Activated CD4-positive, alpha-beta T cell treated with anti-CD3 and anti-CD28 coated beads, Interleukin-2, Interleukin-6, amounts not matched to agents 100 ng/mL and 50 ng/mL, durations not matched to agents 16 hours and 8 hours (primary cell): ENCODE measurements at places on chromosomes 2 and 18.
A peak's percentile ranks its signal among the peaks of the same experiment; 100 is the strongest.

- DNase-seq: no peak
Measured at GRCh38 chr2:165191096-165191728, 12.6 kb downstream of the SCN3A start.

GRCh38 chr2:213415093-213415492 lies 130.8 kb downstream of the SPAG16 start:
- DNase-seq: no peak

DNA sequence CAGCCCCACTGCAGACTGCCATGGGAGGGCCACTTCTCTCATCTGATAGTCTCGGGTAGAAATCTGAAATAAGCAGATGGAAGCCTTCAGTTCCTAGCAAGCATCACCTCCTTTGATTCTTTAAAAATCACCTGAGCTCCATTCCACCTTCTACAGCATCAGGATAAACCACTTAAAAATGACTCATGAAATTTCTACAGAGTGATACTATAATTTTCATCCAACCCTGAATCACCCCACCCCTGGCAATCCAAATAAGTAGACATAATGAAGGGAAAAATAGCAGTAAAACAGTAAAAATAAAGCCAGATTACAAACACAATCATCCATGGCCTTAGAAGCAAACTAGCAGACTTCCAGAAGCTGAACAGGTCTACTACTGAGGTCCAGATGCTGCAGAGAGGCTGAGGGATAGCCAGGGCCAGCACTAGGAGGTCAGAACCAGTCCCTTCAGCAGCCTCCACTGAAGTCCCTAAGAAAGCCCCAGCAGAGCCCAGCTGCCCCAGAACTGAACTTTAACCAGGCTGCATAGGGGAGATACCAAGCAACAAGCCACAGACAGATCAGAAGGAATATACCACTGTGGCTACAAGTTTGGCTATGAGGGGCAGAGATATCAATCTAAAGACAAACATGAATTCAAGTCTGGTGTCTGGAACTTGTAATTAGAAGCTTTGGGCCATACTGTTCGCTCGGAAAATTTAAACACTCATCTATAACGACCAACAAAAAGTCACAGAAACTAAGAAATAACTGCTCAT lies 54.7 kb upstream of the RNU4ATAC start:
- no peak for DNase-seq

DNA sequence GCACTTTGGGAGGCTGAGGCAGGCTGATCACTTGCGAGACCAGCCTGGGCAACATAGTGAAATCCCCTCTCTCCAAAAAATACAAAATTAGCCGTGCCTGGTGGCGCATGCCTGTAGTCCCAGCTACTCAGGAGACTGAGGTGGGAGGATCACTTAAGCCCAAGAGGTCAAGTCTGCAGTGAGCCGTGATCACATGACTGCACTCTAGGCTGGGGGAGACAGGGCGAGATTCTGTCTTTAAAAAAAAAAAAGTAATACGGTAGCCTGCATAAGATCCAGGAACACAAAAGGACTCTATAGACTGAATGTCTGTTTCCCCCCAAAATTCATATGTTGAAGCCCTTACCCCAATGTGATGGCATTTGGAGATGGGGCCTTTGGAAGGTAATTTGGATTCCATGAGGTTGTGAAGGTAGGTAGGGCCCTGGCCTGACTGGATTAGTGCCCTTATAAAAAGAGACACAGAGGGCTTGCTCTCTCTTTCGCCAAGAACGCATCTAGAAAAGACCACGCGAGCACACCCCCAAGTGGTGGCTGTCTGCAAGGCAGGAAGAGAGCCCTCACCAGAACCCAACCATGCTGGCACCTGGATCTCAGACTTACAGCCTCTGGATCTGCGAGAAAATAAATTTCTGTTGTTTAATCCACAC lies 17.0 kb downstream of the MBOAT2 start:
- DNase-seq: peak; percentile 28

- DNase-seq: no peak
Measured at GRCh38 chr2:29080886-29081743, 6.8 kb upstream of the PCARE start.

- no peak for DNase-seq
Measured at GRCh38 chr2:80525152-80525551, 220.6 kb upstream of the LRRTM1 start.

- no peak for DNase-seq
Measured at GRCh38 chr2:47401789-47402554, 984 bp upstream of the MSH2 start.

GRCh38 chr2:233371641-233372040 lies 17.3 kb downstream of the DGKD start:
- no peak for DNase-seq

GRCh38 chr2:72361521-72361920 lies 213.9 kb upstream of the CYP26B1 start:
- no peak for DNase-seq

GRCh38 chr2:235268535-235268934 lies 225.3 kb upstream of the AGAP1 start:
- no peak for DNase-seq

GRCh38 chr2:190637281-190637734 lies 11.6 kb upstream of the NAB1 start:
- no peak for DNase-seq

GRCh38 chr2:187549193-187549592 lies 5.0 kb downstream of the TFPI start:
- DNase-seq: no peak

DNA sequence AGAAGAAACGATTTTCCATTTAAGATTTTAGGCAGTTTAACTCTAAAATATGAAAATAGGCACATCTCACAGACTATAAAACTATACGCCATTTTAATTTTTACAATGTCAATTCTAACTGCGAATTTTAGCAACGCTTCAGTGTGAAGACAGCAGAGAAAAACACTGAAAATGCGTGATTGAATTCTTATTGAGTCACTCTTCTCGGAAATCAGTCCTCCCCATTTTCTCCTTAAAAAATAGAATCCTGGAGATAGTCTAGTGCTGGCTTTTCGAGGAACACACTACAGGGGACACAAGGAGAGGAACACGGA lies 373 bp upstream of the TAF4B start:
- DNase-seq: no peak

DNA sequence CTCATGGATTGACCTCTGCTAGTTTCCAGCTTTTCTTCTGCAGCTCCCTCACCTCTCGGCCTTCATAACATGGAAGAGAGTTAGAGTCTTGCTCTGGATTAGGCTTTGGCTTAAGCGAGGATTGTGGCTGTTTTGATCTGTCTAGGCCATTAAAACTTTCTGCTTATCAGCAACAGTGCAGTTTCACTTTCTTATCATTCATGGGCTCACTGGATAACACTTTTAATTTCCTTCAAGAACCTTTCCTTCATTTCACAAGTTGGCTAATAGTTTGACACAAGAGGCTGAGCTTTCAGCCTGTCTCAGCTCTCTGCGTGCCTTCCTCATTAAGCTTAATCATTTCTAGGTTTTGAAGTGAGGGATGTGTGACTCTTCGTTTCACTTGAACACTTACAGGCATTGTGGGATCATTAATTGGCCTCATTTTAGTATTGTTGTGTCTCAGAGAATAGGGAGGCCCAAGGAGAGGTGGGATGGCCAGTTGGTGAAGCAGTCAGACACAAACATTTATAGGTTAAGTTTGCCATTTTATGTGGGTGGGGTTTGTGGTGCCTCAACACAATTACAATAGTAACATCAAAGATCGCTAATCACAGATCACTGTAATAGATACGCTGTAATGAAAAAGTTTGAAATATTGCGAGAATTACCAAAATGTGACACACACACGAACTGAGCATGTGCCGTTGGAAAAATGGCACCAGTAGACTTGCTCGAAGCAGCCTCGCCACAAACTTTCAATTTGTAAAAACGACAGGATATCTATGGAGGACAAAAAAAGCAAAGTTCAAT lies 129.3 kb downstream of the ZNF236 start:
- DNase-seq: peak; percentile 59

DNA sequence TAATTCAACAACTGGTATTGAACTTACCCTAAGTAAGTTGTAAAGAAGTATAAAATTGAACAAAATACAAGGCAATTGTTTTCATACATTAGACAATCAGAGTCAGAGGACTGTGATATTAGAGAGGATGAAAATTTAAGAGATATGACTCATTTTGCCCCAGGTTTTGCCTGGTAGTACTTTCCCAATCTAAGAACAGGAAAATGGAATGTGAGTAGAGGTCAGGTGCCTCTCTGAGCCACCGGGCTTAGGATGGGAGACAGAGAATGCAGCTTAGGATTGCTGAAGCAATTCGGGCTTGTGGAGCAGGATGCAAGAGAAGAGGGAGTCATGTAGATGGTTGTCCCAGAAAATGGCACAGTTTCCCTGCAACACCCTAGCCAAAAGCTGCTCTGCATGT lies 219.7 kb upstream of the CHST9 start:
- no peak for DNase-seq

DNA sequence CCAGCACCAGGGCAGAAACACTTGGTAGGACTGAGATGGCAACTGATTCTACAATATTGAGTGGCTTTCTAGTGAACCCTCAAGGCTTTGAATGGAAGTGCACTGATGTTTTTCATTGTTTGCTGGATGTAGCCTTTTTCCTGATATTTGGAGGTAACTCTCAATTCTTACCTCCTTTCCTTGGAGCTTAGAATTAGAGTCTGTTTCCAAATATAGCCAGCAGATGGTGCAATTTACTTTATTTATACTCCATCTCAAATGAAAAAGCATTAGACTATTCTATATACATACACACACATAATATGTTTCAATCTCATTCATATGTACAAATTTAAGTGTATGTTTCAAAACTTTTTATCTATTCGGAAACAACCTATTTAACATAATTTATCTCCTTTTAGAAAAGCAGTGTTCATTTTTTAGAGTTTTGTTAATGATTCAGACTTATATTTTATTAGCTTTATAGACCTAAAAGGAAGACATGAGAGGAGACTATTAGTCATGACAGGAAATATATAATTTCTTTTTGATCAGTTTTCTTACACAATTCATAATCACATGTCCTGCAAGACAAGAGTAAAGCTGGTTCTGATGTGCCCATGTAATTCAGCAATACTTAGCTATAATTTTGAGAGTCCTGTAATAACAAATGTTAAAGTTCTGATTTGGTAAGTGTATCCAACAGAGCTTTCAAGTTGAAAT lies 124.8 kb downstream of the NUP35 start:
- peak; percentile 12 for DNase-seq

GRCh38 chr2:158221063-158222020 lies 119.7 kb downstream of the UPP2 start:
- no peak for DNase-seq

DNA sequence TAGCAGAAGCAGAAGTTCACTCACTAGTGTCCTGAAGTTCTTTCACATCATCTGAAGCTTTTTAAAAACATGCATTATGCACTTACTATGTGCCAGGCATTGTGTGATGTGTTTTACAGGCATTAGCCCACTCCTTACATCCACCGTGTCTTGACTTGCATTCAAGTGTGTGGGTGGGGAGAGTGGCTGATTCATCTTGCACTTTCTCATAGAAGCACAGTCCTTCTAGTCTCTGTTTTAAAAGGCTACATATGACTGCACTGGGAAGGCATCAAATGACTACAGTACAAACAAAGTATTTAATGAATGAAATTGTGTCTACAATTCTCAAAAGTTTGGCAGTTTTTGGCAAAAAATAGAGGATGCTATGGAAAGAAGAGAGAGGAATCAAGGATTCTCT lies 21.6 kb upstream of the DSC3 start:
- peak; percentile 8 for DNase-seq

DNA sequence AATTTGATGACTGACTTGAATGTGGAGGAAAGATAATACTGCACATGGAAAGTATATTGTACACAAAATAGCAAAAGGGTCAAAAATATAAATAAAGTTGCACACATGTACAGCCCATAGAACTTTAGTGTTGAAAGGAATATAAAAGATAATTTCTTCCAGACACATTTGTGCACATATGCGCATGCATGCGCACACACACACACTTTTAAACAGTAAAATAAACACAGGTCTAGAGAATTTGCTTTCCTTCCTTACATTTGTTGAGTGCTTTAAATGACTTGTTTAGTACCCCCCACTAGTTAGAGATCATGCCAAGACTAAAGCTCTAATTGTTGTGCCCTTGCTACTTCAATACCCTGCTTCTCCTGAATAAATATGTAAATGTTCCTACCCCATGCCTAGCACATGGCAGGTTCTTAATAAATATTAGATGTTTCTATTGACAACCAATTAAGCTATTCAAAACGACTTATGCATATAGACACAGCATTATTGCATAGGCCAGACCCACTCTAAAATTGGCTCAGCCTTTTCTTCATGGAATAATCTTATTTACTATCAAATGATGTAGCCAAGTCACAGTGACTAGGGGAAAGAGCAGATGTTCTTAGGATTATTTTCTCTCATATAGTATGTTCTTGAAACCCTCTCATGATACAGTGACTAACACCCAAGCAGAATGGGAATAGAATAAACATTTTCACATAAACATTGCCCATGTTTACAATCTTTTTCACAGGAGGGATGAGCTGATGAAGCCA lies 165.5 kb upstream of the ACVR2A start:
- no peak for DNase-seq

GRCh38 chr18:50189160-50189559 lies 5.8 kb downstream of the MYO5B start:
- no peak for DNase-seq
